Inflammatory macrophage (primary cell): ENCODE measurements at places on chromosomes 12 and 14.

DNA sequence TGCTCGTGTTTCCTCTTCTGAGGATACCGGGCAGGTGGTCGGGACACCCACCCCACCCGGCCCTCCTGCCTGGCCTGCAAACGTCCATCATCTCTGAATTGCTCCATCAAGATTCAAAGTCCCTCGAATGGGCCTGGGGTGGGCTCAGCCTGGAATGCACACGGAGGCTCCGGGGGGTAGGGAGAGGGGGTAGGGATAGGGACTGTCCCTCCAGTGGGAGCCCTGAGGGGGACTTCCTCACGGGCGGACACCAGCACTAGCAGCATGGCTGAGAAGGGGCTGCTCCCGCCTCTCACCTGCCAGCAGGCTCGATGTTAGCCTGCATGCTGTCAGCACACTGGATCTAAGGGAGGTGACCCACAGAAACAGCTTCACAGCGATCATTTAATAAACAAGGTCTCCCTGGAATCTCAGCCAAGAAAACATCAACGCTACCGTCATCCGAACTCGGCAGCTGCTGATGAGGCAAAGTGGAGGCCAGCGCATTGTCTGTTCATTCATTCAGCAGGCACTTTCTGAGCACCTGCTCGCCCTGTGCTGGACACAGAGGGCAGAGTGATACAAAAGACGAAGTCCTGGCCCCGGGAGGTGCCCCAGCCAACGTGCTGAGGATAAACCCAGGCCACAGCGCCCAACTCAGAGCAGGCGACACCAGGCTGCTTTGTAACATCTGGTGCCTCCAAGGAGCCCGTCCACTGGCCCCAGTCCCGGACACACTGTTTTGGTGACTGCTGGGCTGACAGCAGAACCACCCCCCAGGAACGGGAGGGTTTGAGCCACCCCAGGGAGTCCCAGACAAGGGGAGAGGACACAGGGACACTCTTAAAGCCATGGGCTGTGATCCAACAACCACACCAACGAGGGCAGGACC lies 6.3 kb downstream of the TMEM179 start:
- DNase-seq: no peak

DNA sequence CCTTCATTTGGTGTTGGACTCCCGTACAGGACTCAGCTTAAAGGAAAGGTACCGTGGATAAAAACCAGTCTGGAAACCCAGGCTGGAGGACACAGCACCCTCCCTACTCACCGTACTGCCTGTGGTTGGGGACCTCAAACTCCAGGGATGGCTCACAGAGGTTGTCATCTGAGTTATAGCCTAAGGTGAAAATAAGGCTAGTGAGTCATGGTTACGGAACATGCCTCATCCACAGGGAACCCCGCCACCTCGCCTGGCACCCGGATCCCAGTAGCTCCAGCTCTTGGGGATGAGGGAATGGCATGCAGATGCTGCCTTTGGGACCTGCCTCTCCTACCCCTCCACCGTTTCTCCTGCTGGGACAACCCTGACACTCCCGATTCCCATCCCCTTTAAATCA lies 36.8 kb upstream of the GPR68 start:
- DNase-seq: no peak

DNA sequence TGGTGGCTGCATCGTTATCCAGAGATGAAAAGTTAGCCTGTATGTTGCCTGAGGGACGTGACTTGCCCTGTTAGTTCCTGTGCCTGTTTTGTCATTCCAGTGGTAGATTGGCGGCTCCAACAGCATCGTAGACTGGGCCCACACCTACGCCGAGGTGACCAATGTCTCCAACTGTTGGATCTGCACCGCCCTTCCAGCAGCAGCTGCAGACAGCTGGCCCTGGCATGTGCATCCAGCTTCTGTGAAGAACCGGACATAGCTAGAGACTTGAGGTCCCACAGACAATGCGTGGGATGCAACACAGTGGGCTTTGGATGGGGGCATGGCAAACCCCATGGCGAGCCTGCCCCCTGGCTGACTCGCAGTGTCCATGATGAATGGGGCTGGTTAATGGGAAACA lies 93.0 kb upstream of the TMPO start:
- no peak for DNase-seq

DNA sequence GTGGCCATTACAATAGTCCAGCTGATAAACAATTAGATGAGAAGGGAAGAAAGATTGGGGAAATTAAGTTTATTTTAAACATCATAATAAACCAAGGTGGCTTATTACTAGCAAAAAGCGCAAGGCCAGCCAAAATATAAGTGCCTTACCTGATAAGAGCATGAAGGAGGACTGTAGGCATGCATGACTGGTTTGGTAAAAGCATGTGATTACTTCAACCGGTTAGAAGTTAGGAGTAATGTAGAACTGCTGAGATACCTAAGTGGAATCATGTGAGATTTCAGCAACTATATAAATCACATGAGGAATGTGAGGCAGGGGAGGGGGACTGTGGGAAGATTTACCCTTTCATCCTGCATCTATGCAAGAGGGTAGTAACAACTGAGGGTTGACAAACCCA lies 59.7 kb upstream of the CCDC196 start:
- DNase-seq: no peak

DNA sequence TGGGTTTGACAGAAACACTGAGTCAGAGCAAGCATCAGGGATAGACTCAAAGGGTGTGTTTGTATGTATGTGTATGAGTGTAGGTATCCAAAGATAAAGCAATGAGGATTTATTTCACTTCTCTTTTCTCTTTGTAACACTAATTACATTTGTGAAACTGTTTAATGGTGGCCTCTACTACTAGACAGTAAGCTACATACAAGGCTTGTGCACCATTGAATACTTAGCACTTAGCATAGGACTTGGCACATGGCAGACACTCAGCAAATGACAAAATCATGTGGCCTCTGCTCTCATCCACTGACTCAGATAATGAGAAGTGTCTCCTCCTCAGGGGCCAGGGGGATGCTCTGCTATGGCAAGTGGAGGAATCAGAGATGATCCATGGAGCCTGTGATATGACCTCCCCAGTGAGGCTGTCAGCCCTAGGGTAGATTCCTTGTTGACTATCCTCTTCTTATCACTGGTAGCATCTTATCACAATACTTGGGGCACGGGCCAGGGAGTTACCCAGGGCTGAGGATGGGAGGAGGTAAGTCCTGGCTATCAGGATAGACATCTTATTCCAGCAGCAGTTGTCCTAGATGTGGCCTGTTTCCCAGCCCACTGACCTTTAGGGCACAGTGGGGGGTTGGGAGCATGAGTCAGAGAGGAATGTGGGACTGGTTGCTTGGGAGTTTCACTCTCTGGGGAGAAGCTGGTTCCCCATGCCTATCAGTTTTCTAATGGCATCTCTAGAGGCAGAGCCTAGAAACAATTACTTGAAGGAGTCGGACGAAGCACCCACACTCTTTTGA lies 71.2 kb upstream of the HOXC13 start:
- DNase-seq: no peak
